ENCODE measurements at places on chromosomes 1 and 21.

DNA sequence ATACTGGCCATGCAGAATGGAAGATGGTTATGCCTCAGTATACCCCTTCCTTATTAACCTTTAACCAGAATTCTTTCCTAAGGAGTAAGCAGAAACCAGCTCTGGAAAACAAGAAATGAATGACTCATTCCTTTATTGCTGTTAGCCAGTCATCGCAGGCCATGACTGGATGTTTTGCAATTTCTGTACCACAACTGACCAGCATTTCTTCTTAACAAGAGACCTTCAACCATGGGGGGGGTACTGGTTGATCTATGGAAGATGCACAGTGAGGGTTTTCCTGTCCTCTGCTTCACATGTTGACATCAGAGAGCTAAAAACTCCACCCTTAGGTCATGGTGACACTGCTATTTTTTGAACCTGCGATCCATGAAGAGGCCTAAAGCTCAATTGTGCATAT lies 28.0 kb upstream of the RNF2 start:
- DNase-seq, result no peak

GRCh38 chr1:67458663-67459062 lies 28.5 kb upstream of the SERBP1 start:
- no peak for DNase-seq

DNA sequence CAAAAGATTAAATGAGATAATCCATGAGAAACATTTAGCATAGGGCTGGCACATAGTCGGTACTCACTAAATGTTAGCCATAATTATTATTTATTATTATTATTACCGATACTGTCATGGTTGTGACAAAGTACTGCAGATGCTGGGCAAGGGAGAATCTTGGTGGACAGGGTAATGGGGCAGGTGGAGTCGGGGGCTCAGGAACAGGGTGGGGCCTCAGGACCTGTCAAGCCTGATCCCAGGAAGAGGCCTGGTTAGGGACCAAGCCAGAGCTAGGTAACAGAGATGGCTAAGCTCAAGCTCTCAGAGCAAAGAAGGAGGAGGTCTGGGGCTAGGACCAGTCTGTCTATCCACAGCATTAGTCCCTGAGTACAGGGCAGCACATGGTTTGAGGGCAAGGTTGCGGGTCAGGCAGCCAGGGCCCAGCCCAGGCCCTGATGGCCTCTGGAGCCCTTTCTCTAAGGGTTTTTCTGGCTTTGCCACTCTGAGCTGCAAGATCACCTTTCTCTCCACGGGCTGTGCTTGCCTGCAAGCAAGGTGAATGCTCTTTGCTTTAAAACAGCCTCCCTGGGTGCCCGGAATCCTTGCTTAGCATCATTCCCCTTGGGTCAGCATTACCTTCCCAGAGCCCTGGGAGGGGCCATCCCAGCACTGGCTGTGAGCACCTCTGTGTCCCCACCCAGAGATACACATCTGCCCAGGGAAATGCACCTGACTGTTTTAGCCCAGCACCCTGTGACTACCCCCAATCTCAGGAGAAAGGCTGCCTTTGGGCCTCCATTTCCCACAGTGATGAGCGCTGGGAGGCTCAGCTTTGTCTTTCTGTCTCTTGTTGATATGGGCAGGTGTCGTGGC lies 572.0 kb downstream of the PTPRU start:
- no peak for DNase-seq

DNA sequence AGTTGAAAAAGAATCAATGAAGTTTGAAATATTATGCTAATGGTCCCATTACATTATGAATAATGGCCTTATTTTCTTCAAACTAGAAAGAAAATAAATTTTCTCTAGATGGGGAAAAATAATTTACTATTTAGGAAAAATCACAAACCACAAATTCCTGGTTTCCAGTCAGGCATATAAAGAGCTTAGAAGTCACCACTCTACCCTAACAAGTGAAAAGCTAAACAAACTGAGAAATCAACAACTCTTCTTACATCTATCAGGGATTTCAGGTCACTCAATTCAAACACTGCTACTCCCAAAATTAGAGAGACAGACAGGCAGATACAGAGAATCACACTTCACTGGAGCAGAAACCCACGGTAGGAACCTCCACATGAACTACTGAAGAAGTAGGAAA lies 82.1 kb upstream of the LRRC7 start:
- no peak for DNase-seq

DNA sequence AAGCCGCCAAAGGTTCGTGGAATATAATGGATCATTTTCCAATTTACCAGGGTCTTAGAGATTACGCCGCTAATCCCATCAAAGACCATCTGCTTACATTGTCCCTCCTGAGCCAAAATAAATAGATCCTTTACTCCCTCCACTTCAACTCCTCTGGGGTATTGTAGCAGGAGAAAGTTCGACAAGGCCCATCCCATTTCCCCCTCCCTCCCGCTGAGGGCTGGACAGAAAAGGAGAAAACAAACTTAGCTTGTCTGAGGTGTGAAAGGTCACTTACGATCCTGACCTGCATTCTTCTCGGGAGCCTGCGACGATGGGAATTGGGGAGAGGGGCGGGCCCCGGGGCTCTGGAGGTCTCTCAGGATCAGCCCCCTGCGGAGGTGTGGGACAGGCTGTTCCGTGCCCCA lies 60.8 kb downstream of the MEF2D start:
- DNase-seq, result no peak

Measured in RPMI8226 (cell line).